Glutamatergic neuron (in vitro differentiated cells): ENCODE measurements at places on chromosomes 3 and 15.

- H3K4me3 ChIP-seq: peak overlapping the region; percentile 93
- no peak for DNase-seq
- H3K27me3 ChIP-seq: peaks cover 7% of the 10 kb centered on the region
- peaks cover 2% of the 10 kb centered on the region for H3K4me1 ChIP-seq
Measured at GRCh38 chr15:45023659-45024225, 747 bp downstream of the SORD start.

DNA sequence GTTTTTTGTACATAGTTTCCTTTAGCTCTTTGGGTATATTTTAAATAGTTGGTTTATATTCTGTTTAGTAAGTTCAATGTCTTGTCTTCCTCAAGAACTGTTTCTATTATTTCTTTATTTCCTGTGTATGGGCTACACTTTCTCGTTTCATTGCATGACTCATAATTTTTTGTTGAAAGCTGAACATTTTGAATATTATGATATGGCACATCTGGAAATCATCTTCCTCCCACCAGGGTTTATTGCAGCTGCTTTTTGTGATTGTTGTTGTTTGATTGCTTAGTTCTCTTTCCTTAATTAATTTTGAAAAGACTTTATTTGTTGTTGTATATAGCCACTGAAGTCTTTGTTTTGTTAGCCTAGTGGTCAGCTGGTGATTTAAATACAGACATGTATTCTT lies 43.8 kb downstream of the LSM3 start:
- no peak overlapping the region for H3K4me3 ChIP-seq
- H3K27ac ChIP-seq: no peak overlapping the region
- DNase-seq: no peak
- no peaks in the 10 kb centered on the region for H3K27me3 ChIP-seq

DNA sequence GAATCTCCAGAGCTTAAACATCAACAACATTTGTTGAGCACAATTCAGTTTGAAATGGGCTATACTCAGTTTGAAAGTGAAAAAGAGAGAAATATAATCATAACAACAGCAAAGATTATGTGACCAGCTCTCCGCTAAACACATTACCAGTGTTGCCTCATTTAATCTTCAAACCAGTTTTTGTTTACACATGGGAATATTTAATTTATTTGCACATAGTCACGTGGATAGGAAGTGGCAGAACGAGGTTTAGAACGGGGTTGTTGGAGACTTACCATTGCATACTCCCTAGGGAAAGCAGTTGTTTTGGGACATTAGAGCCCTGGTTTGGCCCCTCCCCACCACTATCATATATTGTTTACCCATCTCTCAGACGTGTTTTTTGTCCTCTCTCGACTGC lies 77.2 kb downstream of the IL1RAP start:
- H3K4me3 ChIP-seq: no peak overlapping the region
- no peak for DNase-seq
- H3K27ac ChIP-seq: no peak overlapping the region
- H3K27me3 ChIP-seq: peaks cover 3% of the 10 kb centered on the region
- H3K36me3 ChIP-seq: no peaks in the 10 kb centered on the region
- H3K4me1 ChIP-seq: no peaks in the 10 kb centered on the region

- H3K4me3 ChIP-seq: no peak overlapping the region
- H3K4me1 ChIP-seq: peaks cover 6% of the 10 kb centered on the region
- no peak overlapping the region for H3K27ac ChIP-seq
- H3K27me3 ChIP-seq: no peaks in the 10 kb centered on the region
- no peak for DNase-seq
Measured at GRCh38 chr3:27094721-27095120, 274.5 kb downstream of the NEK10 start.

DNA sequence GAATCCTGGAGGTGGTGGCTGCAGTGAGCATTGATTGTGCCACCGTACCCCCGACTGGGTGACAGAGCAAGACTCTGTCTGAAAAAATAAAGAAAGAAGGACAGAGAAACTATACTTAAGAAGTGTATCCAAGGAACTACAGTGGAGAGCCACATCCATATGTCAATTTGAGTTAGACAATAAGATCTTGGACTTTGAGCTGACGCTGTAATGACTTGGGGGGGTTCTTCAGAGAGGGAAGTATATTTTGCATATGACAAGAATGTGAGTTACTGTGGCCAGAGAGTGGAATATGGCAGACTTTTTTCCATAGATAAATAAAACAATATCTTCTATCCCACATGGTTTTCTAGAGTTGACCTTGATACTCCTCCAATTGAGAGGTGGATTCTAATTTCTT lies 52.6 kb upstream of the TEX264 start:
- H3K4me1 ChIP-seq: peaks cover 11% of the 10 kb centered on the region
- H3K4me3 ChIP-seq: no peak overlapping the region
- H3K27ac ChIP-seq: no peak overlapping the region
- no peaks in the 10 kb centered on the region for H3K36me3 ChIP-seq

DNA sequence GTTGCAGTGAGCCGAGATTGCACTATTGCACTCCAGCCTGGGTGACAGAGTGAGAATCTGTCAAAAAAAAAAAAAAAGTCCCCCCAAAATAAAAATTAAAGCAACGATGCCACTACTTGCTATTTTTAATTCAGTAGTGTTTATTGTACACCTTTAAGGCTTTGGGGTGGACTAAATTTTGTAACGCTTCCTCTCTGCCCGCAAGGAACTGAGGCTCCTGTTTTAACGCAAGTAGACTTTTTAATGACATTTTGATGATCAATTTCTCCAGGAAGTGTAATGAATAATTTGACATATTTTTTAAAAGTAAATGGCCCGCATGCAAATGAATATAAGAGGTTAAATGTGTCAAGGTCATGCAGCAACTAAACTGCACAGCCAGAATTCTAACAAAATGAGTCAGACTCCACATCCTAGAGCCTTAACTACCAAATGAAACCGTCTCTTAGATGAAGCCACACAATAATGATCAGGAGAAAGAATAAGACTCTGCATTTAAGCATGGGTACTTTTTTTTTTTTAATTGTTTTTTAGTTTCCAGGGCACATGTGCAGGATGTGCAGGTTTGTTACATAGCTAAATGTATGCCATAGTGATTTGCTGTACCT lies 96.8 kb upstream of the LMOD3 start:
- H3K27me3 ChIP-seq: no peaks in the 10 kb centered on the region
- no peak overlapping the region for H3K27ac ChIP-seq
- no peaks in the 10 kb centered on the region for H3K4me1 ChIP-seq
- DNase-seq: no peak

- peaks cover 19% of the 10 kb centered on the region for H3K4me1 ChIP-seq
- no peak overlapping the region for H3K27ac ChIP-seq
- H3K36me3 ChIP-seq: no peaks in the 10 kb centered on the region
- H3K27me3 ChIP-seq: peaks cover 6% of the 10 kb centered on the region
Measured at GRCh38 chr3:42443292-42443691, 32.9 kb upstream of the LYZL4 start.

GRCh38 chr15:63292771-63293170 lies 15.4 kb downstream of the APH1B start:
- H3K27ac ChIP-seq: no peak overlapping the region
- DNase-seq: no peak
- peaks cover 5% of the 10 kb centered on the region for H3K36me3 ChIP-seq
- no peaks in the 10 kb centered on the region for H3K27me3 ChIP-seq
- H3K4me3 ChIP-seq: no peak overlapping the region

GRCh38 chr15:61086012-61086411 lies 143.1 kb downstream of the RORA start:
- peaks cover 3% of the 10 kb centered on the region for H3K27me3 ChIP-seq
- H3K27ac ChIP-seq: no peak overlapping the region
- no peaks in the 10 kb centered on the region for H3K36me3 ChIP-seq
- H3K4me1 ChIP-seq: peaks cover 22% of the 10 kb centered on the region
- DNase-seq: no peak

GRCh38 chr3:23055733-23056376 lies 147.3 kb upstream of the UBE2E2 start:
- H3K4me3 ChIP-seq: no peak overlapping the region
- H3K27ac ChIP-seq: no peak overlapping the region
- no peaks in the 10 kb centered on the region for H3K27me3 ChIP-seq
- no peak for DNase-seq
- no peaks in the 10 kb centered on the region for H3K4me1 ChIP-seq

DNA sequence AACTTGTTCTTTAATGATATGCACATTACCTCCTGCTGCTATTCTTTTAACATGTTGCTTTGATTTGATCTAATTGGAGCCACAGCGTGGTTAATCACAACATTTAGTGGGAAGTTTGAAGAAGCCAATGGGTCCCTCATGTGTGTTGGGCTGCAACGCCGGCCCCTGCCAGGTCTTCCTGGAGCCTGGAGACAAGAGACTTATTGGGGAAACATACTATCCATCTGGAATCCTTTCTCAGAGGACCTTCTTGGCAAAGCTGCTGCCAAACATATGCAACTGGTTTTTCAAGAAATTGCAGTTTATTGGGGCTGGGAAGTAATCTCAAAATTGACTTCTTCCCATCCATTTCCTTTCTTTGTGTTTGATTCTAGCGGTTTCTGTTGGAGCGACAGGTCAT lies 396.3 kb upstream of the PROK2 start:
- no peak for DNase-seq
- H3K36me3 ChIP-seq: no peaks in the 10 kb centered on the region
- H3K27ac ChIP-seq: no peak overlapping the region
- H3K4me1 ChIP-seq: peaks cover 15% of the 10 kb centered on the region
- H3K27me3 ChIP-seq: no peaks in the 10 kb centered on the region

GRCh38 chr3:126834596-126835471 lies 130.8 kb downstream of the CHCHD6 start:
- H3K4me3 ChIP-seq: no peak overlapping the region
- no peak for DNase-seq
- peaks cover 2% of the 10 kb centered on the region for H3K27me3 ChIP-seq
- no peaks in the 10 kb centered on the region for H3K36me3 ChIP-seq
